ENCODE measurements at places on chromosomes 4 and X.

DNA sequence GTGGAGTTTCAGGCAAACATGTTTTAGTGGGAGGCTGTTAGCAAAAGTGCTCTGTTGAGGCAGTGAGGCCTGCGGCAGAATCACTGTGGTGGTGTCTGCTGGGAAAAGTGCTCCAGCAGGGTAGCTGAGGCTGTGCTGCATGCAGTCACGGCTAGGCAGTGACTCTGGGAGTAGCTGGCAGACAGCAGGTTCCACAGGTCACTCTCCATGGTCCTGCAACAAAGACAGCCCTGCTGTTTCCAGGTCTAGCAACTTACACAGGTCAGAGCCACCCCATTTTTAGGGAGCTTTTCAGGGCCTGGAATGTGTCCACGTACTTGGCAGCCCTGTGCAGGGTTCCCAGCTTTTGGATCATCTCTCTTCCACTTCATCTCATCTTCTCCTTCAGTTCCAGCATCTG lies 184.3 kb downstream of the NAA11 start:
- no peak for DNase-seq

DNA sequence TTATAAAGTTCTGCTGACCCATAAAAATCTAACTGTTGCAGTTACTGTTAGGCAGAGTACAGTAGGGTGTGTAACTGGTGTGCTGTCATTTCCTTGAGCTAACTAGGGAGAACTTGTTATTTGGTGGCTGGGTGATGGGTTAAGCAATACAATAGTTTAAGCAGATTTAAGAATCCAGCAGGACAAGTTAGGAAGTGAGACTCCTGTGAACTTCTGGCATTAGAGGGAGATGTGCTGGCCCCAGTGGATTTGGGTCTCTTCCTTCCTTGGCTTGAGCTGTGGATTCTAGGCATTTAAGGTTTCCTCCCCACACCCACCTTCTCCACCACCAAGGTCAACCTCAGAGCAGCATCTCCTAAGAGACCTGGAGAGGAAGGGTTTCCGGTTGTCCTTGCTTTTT lies 70.5 kb downstream of the CLCN5 start:
- DNase-seq, result no peak

GRCh38 chrX:43064096-43064495 lies 286.1 kb upstream of the PPP1R2C start:
- DNase-seq, result no peak

DNA sequence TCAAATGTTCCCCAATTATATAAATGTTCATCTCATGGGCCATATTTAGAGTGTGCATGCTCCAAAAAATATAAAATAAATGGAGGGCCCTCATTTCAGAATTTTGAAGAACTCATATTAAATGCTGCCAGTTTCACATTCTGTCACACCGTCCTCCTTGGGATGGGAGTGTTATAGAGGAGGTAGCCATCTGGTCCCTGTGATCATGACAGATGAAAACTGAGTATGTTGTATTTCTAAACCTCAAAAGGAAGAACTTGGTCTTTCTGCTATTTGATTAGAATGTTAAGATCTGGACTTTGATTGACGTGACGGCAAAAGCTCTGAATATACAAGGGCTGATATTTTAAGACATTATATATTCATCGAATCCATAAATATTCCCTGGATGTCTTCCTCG lies 308.0 kb downstream of the RAPGEF2 start:
- no peak for DNase-seq

- no peak for DNase-seq
Measured at GRCh38 chr4:102988429-102989020, 31.0 kb downstream of the SLC9B1 start.
